ENCODE measurements at places on chromosomes 1 and 21.

DNA sequence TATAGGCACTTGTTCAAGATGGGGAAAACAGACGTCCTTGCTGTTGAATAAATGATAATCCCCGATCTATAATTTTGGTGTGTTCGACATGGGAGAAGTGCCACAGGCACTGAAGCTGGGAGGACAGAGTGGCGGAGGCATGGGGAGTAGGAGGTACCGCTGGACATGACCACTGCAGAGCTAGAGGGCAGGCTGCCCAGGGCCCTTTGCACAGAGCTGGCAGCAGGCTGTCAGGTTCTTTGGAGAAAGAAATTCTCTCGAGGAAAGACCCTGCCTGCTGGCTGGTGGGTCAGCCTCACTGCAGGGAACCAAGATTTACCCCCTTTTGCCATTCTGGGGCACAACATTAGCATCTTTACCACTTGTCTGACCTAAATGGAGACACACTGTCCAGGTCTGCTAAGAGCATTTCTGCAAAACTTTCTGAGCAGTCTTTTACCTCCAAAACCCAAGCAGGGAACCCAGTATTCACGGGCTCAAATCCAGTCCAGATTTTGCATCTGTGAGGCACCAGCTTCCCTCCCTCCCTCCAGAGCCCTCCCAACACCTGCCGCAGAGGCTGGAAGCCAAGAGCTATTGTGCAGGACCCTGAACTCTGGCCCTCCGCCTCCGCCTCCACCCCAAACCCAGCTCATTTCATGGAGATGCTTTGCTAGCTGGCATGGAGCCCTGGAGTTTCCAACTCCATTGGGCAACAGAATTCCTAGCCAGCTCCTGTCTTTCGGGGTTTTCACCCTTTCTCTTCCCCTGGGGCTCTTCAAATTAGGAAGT is 142.3 kb downstream of the PLXNA2 start:
- no peak for DNase-seq

DNA sequence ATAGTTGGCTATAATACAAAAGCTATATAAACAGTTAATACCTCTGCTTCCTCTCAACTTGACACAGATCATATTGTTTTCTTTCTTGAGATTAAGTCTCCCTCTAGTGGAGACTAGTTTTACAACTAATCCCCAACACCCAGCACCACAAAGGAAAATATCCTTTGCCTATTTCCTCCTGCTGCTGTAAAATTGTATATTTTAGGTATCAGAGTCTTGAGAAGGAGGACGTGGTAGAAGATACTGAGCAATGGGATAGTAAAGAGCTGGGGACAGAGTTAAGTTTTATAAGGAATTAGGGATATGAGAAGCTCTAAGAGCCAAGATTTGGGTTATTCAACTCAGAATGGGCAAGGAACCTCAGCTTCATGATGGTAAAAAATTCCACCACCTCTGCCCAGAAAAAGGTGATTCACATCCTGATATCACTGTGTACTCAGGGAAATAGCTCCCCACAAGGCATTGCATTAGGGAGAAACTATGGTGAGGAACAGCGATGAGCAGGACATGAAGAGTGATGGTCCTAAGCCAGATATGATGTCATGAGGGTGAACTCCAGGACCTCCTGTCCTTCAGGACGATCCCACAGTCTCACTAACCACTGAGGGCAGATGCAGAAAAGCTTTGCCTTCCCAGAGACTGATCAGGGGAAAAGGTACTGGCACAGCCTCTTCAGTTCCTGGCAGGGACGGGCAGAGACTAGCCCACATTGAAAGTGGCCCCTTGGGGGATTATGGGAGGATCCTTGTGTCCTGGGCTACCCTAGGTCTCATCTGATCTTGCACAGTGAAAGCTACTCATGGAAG is 14.7 kb upstream of the CFAP126 start:
- no peak for DNase-seq

- no peak for DNase-seq
These were observed 6.7 kb downstream of the ROR1 start for GRCh38 chr1:63780565-63780964.

DNA sequence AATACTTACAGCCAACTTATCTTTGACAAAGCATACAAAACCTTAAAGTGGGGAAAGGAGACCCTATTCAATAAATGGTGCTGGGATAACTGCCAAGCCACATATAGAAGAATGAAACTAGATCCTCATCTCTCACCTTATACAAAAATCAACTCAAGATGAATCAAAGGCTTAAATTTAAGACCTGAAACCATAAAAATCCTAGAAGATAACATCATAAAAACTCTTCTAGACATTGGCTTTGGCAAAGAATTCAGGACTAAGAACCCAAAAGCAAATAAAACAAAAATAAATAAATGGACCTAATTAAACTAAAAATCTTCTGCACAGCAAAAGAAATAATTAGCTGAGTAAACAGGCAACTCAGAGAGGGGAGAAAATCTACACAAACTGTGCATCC is 335.6 kb upstream of the PBX1 start:
- DNase-seq = no peak

DNA sequence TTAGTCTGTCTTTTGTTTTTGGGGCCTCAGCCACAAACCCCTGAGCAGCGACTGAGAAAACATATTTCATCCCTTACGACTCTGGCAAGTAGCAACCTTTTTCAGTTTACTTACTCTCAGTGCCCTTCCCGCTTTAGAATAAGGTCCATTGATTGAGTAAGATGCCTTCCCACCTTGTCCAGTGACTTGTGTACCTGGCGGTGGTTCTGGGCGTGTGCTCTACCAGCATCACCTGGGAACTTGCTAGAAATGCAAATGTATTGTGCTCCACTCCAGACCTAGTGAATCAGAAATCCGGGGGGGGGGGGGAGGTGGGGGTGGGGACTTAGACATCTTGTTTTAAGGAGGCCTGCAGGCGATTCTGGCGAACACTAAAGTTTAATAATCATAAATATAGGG is 72.1 kb downstream of the S1PR1 start:
- no peak for DNase-seq

GRCh38 chr1:6948861-6949260 is 163.6 kb downstream of the CAMTA1 start:
- no peak for DNase-seq

GRCh38 chr1:218369688-218370511 is 24.8 kb downstream of the TGFB2 start:
- DNase-seq = no peak

GRCh38 chr1:224675590-224675989 is 59.5 kb downstream of the CNIH3 start:
- DNase-seq = no peak

GRCh38 chr21:18832950-18833349 is 429.4 kb upstream of the TMPRSS15 start:
- no peak for DNase-seq

- no peak for DNase-seq
These were observed 55.2 kb downstream of the TOMM20 start for GRCh38 chr1:235073331-235073967.

DNA sequence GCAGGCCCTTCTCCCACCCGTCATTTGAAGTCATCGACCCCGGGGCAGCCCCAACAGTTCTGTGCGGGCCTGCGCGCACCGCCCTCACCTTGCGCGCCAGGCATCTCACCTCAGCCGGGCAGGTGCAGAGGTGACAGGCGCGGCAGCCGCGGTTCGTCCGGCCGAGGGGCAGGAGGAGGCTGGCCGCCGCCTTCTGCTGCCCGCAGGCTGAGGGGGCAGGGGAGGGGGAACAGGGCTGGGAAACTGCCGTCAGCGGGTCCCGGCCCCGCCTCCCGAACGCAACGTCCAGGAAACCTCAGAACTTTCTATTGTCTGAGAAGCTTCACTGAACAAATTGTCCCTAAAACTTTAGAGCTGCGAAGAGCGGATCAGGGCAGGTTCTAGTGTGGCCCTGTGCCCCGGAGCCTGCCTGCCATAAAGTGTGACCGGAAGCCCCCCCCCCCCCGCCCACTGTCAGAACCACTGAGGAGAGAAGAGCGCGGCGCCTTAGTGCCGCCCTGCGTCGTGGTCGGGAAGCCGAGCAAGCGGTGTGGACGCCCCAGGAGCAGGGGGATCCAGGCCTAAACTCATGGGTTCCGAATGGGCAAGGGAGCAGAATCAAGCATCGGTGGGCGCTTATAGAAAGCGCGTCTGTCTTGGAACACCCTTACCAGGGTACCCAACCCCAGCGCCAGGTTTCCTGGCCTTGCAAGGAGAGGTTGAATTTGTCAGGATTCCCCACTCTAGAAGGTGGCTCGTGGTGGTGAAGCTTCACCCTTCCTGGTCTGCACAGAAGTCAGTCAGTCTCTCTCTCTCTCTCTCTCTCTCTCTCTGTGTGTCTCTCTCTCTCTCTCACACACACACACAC is 13.3 kb upstream of the TBX15 start:
- no peak for DNase-seq

DNA sequence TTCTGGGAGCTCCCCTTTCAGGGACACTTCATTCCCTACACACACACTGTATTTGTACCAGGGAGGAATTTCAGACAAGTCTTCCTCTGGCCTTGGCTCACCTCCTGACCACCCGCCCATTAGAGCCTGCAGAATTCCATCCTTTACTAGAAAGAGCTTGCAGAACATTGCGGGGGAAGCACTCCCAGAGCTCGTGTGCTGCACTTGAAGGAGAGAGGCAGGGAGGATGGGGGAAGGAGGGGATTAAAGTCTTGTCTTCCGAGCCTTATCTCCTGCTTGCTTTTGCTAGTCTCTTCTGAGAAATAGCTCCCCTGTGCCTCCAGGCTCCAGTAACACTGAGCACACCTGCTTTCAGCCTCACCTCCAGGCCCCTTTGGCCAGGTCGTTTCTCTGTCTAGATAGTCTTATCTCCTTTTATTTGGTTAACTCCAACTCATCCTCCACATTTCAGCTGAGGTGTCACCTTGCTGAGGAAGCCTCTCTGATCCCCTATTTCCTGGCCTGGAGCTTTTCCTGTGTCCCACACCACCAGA is 62.0 kb downstream of the PCNX2 start:
- DNase-seq = no peak

- DNase-seq = peak; percentile 56
These were observed 63.9 kb upstream of the C1orf105 start for GRCh38 chr1:172356620-172357019.

- no peak for DNase-seq
These were observed 13.6 kb downstream of the RD3 start for GRCh38 chr1:211478376-211478775.

GRCh38 chr1:3910857-3911845 is 11.1 kb upstream of the C1orf174 start:
- peak; percentile 31 for DNase-seq

- DNase-seq = no peak
These were observed 93.4 kb upstream of the BACE2 start for GRCh38 chr21:41074396-41075184.

DNA sequence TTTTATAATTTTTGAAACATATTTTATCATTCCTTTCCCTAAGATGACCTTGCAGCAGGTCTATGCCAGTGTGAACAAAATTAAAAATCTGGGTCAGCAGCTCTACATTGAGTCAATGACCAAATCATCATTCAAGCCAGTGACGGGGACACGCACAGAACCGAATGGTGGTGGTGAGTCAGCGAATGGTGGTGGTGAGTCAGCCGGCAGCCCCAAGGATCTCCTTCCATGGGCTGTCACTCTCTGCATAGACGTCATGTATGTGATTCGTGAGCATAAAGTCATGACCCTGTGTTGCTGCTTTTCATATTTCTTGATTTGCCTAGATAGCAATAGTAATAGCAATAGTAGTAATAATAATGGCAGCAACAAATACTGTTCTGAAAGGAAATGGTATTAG is 26.3 kb downstream of the PER3 start:
- DNase-seq = peak; percentile 33

- DNase-seq = no peak
These were observed 145.6 kb downstream of the NFIA start for GRCh38 chr1:61227857-61228550.

DNA sequence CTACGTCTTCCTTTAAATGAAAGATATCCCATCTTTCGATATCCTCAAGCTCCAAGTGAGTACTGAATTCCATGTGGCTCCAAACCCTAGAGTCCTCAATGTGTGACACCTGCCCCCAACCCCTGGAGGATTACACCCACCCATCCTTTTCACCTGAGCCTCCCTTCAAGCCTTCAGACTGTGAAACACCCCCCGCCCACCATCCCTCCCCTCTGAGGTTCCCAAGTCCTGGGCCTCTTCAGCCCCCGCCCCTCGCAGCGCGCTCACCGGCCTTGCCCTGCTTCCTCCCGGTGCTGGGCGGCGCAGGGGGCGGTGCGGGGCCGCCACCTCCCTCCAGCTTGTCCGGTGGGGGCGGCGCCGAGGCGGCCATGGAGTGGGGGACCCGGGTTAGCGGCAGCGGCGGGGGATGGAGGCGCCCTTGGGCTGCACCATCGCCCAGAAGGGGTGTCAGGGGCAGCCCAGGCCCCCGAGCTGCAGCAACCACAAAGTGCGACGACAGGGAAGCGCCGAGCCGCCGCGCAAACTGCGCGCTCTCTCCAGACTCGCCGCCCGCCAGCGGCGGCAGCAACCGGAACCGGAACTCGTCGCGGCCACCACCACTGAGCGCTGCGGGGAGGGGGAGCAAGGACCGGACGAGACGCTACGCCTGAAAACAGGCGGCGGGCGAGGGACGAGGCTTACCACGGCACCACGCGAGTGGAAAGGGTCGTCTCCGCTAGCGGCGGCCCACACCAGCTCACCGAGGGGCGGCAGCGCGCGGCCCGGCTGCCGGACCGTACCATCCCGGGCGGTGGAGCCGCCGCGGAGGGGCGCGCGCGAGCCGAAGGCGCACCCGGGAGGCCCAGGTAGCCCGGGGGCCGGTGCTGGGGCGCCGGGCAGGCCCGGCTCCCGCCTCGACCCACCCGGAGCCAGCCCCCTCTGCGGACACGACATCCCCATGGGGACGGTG is at the start of gene PYGO2:
Gene PYGO2, minus strand, starts transcription at position 576 of the 949 bp plus-strand sequence. Its CDS starts 206 bp downstream, at position 370.
- DNase-seq = peak; percentile 94

DNA sequence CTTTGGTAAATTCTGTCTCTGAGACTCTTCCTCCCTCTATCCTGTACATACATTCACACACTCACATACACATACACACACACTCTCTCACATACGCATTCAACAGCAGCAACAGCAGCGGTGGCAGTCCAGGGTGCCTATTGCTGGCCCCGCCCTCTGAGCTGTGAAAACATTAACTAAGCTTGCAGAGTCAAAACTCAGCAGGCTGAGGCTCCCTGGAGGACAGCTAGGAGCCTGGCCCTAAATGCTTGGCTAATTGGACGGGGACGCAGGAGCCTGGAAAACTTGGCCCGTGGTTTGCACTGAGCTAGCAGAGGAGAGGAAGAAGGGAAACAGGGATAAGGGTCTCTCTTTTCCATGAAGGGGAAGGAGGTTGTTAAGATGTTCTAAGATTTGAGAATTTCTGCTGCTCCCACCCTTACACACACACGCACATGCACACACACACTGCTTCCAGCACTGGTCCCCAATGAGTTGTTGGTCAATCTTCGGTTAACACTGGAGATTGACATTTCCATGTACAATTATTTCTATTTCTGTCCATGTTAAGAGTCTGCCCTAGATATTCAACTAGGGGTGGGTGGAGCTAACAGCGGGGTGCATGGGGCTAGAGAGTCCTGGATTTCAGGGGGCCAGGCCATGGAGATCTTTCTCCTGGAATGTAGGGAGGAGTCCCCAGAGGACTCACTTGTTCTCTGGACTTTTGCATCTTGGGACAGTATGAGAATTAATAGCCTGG is 94.2 kb downstream of the PLXNA2 start:
- DNase-seq = no peak

DNA sequence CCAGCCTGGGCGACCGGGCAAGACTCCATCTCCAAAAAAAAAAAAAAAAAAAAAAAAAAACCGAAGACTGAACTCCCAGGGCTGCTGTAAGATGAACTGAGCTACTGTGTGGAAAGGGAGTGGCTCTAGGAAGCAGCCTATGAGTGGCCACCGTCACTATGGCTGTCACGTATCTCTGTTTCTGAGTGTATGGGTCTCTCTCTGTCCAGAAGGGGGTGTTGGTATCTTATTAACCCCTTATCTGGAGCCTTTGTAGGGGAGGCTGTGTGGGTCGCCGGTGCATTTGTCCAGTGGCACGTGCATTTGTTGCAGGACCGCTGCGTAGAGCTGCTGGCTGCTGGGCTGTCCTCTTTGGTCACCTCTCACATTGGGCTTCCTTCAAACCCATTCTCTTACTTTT is 326.6 kb downstream of the CAMTA1 start:
- DNase-seq = no peak
